Karpas-422 (cell line): ENCODE measurements at places on chromosomes 5 and 9. TPM values are rescaled to one million over a fixed set of nuclear protein-coding genes. Genes with fewer than 3 reads are reported as not detected.

DNA sequence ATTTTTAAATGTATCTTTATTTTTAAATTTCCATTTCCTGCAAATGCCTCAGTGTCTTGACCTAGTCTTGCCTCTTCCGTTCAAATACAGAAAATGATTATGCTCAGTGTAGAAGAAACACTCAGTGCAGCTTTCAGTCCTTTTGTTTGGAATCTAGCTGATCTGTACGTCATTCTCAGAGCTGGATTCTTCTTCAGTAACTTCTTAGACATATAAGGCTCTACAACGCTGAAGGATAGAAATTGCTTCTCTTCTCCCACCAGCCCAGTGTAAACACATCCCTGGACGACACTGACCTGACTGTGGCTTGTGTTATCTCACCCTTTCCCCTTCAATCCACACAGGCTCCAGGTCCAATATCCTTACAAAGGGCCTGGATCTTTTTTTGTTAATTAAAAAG, 3.2 kb upstream of the ALDH1B1 start:
- peaks cover 14% of the 10 kb centered on the region for H3K4me1 ChIP-seq
- no peak overlapping the region for H3K4me3 ChIP-seq
- H3K27me3 ChIP-seq, result 0 out of 2 replicates have a peak, but pooled peaks cover 4% of the 10 kb centered on the region
- no peak for DNase-seq

CD274 gene
- 0.11 and 0.29 TPM in 2 replicates for total RNA-seq

DNA sequence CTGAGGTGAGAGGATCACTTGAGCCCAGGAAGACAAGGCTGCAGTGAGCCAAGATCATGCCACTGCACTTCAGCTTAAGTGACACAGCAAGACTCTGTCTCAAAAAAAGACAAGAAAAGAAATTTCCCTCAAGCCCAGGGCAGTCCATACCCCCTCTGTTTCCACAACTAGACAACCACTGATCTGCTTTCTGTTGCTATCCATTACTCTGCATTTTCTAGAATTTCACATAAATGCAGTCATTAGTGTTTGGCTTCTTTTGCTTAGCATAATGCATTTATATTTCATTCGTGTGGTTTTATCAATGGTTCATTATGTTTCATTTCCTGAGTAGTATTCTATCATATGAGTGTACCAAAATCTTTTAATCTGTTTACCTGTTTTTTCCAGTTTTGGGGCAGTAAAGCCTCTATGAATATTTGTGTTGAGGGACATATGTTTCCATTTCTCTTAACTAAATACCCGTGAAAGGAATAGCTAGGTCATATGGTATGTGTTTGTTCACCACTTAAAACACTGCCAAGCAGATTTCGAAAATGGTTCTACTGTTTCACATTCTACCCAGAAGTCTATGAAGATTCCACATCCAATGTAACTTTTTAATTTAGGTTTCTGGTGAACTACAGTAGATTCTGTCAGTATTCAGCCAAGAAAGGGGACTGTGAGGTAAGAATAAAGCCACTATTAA, 271.8 kb downstream of the ZNF608 start:
- H3K27me3 ChIP-seq, result no peaks in the 10 kb centered on the region
- DNase-seq, result no peak
- no peak overlapping the region for H3K27ac ChIP-seq
- no peaks in the 10 kb centered on the region for H3K4me1 ChIP-seq
- no peak overlapping the region for H3K4me3 ChIP-seq

FBXL7 gene
- total RNA-seq, result not detected in 2 replicates
